ENCODE measurements at places on chromosomes 7 and 10.

GRCh38 chr7:43650457-43651052 is 67.6 kb downstream of the STK17A start:
- no peak for DNase-seq

DNA sequence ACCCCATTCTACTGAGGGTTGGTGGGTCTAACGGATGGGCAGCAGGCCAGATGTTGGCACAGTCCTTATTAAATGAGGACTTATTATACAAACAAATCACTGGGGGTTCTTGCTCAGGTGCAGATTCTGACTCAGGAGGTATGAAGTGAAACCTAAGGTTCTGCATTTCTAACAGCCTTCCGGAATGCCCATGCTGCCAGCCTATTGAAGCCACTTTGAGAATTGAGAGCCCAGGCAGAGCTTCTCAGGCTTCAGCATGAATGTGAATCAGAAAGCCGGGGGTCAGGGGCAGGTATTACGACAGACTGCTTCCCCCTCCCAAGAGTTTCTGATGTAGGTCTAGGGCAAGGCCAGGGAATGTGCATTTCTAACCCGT is 34.1 kb upstream of the NPFFR1 start:
- no peak for DNase-seq

DNA sequence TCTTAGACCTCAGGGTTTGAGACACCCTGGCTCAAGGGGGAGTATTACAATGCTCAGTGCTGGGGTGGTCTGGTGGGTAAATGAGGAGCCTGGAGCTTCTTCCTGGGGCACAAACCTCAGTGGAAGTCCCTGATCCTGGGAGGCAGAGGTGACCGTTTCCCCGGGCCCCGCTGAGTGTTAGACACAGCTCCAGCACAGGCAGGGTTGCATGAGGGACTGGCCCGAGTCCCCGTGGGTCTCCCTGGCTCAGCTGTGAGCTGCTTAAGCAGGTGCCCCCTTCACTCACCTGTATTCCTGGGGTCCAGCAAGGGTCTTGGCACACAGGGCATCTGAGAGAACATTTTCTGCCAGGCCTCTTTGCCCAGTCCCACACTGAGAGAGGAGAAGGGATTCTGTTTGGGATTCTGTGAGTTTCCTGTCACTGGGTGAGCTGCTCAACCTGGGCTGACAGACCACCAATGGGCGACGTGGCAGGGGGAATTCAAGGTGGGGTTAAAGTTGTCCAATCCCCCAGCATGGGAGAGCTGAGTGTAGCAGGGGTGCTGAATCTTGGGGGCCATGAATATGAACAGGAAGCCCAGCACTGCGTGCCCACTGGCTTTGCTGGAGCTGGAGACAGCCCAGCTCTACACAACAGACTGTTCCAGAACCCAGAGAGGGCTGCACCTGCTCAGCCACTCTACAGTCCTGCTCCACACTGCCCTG is 29.9 kb downstream of the DDIT4 start:
- DNase-seq, result no peak

DNA sequence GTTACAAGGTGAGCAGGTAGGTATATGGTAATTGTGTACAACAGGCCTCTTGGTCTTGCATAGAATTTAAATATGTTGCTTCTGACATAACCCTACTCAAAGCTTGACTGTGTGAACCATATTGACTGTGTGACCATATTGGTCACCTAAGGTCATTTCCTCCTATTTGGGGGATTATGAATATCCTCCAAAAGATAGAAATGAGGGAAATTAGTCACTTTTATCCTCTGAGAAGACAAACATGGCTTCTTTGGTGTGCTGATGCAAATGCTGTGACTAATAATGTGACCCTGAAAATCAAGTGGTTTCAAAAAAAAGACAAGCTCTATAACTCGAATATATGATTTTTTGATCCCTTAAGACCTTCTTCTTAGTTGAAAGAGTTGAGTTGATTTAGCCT is 27.9 kb downstream of the IFIT5 start:
- DNase-seq, result no peak

GRCh38 chr10:132506711-132507408 is 30.7 kb upstream of the INPP5A start:
- DNase-seq, result no peak

DNA sequence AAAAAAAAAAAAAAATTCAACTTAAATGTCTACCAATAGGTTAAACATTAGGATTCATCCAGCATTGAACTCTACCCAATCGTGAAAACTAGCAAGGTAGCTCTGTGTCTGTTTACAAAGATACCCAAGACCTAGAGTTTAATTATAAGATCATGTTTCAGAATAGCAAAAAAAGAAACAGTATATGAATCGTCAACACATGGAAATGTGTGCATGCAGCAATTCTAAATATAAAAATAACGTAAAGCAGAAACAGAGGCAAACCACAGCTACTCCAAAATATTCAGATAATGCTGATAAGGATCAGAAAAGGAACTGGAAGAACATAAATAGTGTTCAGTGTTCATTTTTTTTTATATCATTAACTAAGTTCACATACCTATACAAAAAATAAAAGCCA is 68.7 kb downstream of the AFAP1L2 start:
- no peak for DNase-seq

DNA sequence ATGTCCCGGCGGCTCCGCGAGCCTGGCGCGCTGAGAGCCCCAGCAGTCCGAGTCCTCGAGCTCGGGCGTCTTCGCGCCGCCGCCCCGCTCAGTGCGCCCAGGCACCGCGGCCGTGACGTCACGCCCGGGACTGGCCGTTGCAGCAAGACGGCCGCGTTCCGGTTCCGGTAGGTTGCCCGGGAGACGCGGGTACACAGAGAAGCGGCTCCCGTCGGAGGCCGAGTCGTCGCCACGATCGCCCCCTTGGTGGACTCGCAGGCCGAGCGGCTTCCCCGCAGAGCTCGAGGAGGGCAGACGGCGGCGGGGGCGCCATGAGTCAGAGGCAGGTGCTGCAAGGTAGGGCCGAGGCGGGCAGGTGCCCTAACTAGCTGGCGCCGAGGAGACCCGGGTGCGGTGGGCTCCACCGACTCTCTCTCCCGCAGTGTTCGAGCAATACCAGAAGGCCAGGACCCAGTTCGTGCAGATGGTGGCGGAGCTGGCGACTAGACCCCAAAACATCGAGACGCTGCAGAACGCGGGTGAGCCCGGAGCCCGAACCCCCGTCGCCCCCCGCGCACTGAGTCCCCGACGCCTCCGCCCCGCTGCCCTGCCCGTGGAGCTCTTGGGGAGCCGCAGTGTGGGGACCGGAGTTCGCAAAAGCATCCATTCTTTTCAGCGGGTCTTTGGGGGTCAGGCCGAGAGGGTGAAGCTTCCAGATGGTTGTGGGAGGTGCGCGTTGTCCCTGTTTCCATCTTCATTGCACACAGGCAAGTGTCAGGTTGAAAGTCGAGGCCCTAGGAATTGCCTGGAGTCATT is at the start of gene SPAG6:
Gene SPAG6, plus strand, starts transcription at position 196 of the 795 bp plus-strand sequence. Its CDS starts 116 bp downstream, at position 312.
- DNase-seq, result no peak

DNA sequence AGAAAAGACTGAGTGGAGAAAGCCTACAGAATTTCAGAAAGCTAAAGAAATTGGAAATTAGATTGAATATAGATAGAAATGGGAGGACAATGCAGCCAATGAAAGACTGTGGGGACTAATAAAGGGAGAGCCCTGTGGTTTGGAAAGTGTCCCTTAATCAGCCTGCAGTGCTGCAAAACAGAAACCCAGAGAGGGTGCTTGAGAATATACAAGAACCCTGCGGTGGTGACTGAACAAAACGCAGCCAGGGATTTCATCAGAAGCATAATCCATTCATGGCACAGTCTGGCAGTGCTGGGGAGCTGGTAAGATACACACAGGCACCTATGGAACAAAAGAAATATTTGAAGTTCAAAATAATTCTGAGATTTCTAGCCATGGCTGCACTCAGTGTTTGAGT is 19.1 kb downstream of the CEP41 start:
- DNase-seq, result no peak

- DNase-seq, result no peak
These were observed 126.9 kb upstream of the TBX20 start for GRCh38 chr7:35380739-35381224.

DNA sequence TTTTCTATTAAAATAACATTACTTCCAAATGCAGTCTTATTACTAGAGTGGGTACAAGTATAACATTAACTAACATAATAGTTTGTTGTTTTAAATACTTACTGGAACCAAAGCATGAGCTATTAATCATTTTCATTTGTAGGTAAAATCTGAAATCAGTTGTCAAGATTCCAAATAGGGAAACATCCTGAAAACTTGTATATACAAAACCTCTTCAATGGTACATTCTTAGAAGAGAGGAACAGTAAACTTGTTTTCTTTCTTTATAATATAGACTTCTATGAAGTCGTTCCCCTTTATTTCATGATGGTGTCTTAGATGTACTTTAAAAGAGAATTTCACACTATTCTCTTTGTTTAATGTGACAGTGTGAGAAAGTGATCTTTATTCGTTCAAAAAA is 85.9 kb downstream of the VTI1A start:
- no peak for DNase-seq

DNA sequence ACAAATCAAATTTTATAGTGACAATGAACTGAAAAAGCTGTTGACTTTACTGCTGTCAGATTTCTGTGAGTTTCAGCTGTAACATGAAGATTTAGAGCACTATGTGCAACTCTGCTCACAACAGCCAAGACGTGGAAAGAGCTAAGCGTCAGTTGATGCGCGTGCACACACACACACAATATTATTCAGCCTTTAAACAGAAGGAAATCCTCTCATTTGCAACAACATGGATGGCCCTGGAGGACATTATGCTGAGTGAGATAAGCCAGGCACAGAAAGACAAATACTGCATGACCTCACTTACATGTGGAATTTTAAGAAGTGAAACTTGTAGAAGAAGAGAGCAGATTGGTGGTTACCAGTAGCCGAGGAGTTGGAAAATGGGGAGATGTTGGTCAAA is 82.8 kb upstream of the FRMD4A start:
- DNase-seq, result no peak

- DNase-seq, result no peak
These were observed 608.1 kb downstream of the SDK1 start for GRCh38 chr7:3909128-3909527.

GRCh38 chr7:78017591-78018100 is 219.1 kb downstream of the PHTF2 start:
- no peak for DNase-seq

DNA sequence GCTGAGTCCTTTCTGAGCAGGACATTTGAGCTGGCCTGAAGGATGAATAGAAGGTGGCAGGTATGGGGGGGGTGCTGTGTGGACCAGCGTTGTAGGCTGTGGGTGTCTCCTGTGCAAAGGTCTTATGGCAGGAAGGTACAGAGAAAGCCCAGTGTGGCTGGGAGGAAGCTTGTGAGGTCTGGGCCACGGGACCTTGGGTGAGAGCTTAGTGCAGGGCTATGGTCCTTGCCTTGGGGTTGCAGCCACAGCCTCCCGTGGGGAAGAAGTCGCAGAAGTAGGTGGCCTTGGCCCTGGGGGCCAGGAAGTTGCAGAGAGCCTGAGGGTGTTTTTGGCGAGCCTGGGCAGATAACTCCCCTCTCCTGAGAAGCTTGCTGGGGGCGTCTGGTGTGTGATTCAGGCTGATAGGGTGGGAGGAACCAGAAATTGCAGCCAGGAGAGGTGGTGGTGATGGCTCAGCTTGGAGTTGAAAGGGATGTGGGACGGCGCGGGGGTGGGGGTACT is 172.0 kb upstream of the TNRC18 start:
- no peak for DNase-seq

DNA sequence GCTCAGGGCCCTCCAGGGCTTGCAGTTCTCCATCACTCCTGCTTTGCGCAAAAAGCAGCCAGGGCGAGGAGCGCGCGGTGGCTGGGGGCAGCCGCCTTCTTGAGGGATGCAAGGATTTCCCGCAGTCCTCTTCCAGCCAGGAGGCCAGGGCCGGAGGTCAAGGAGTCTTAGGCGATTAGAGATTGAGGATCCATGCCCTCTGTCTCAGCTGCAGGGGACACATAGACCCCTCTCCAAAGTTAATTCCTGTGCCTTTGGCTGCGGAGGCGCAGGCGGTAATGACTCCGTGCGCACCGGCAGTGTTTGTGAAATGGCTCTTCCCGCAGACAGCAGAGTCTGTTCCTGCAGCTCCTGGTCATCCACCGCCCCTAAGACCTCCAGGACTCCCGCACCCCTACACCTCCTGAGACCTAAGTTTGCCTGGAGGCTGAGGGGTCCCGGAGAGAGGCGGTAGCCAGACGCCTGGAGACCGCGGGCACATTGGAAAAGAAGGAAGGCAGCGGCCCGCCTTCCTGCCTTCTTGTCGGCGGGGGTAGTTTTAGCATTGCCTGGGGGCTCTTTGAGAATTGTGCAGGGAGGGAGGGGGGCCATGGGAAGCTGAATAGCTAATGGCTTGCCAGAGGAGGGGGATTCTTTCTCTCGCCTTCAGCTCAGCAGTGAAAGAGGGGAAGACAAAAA is 3.3 kb upstream of the NEUROG3 start:
- no peak for DNase-seq

- DNase-seq, result no peak
These were observed 1092.4 kb downstream of the LRMDA start for GRCh38 chr10:76523791-76524351.

DNA sequence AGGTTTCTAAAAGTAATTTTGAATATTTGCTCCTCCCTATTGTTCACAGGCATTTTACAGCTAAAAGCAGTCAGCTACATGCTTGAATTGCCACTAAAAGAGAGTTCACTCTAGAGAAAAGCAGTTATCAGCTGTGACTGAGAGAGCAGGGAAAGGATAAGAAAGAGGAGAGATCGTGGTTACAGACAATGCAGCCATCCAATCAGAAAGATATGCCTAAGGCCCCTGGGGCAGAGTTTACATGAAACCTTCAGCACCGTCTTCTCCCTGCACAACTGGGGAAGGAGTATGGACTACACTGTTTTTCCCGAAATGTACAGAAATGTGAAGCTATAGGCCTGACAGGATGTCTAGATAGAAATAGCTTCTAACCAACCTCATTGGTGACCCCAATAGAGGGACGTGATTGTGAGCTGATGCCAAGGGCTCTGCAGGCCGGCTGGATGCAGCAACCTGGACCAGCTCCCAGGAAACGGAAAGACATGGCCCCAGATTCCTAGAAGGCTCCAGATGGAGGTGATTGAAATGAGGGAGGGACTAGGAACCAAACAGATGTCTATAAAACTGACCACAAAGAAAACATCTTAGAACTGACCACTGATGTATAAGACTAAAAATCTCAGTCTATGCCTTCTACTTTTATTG is 3.2 kb upstream of the VSTM4 start:
- DNase-seq, result no peak

- no peak for DNase-seq
These were observed 32.1 kb downstream of the HIPK2 start for GRCh38 chr7:139745678-139746143.

DNA sequence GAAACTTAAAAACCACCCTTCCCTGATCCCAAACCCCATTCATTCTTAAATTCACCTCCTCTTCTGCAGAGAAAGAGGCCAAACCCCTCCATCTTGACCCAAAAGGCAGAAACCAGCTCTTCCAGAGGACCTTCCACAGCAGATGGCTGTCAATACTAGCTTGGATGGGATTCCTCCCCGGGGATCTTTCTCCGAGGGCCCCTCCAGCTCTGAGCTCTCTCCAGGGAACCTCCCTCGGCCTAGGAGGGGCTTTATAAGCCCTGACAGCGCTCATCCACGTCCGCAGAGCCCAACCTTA is 5.4 kb downstream of the TNRC18 start:
- DNase-seq, result no peak

- no peak for DNase-seq
These were observed 134.0 kb downstream of the PAXIP1 start for GRCh38 chr7:154868921-154869320.

GRCh38 chr10:3978174-3978573 is 193.2 kb upstream of the KLF6 start:
- DNase-seq, result no peak

All from activated T-helper 1 cell treated with anti-CD3 and anti-CD28 coated beads, Interleukin-2, amount 50 U/mL, for 16 hours (primary cell).